Common myeloid progenitor, CD34-positive (primary cell): ENCODE measurements at places on chromosomes 6 and 20.

GRCh38 chr20:57319584-57319983 lies 10.0 kb upstream of the SPO11 start:
- DNase-seq = no peak

DNA sequence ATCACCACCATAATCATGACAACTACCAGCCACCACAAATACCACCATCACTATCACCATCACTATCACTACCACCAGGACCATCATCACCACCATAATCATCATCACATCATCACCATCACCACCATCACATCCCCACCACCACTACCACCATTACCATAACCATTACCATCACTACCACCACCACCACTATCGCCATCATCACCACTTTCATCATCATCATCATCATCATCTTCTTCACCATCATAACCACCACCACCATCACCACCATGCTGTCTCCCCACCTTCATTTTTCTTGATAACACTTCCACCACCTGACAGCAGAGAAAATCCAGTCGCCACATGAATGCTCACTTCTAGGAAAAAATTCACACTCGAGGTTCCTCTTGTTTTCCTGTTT lies 253.6 kb downstream of the ANKRD60 start:
- DNase-seq = no peak

GRCh38 chr6:46103441-46104115 lies 26.2 kb upstream of the ENPP4 start:
- DNase-seq = peak; percentile 15

DNA sequence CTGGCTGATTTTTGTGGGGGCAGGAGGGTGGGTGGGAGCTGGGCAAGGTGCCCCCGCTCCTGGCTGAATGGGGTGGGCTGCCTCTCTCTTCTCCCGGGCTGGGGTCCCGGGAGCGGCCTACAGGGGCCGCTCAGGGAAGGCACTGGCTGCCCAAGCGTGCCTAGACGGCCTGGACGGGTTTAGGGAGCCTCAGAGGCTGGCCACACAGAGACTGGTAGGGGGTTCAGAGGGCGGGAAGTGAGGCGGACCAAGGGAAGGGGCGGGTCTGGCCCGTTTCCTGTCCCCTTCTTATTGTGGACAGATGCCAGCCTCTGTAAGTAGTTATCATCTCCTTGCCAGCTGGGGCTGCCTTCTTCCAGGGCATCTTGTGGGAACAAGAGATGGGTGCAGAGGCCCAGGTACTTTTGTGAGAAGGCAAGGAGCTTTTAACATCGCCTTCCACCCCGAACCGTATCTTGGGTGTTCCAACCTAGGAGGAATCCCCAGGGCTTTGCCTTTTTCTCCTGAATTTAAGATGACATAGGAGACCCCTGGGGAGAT lies 437 bp downstream of the CD40 start:
- DNase-seq = peak; percentile 64

DNA sequence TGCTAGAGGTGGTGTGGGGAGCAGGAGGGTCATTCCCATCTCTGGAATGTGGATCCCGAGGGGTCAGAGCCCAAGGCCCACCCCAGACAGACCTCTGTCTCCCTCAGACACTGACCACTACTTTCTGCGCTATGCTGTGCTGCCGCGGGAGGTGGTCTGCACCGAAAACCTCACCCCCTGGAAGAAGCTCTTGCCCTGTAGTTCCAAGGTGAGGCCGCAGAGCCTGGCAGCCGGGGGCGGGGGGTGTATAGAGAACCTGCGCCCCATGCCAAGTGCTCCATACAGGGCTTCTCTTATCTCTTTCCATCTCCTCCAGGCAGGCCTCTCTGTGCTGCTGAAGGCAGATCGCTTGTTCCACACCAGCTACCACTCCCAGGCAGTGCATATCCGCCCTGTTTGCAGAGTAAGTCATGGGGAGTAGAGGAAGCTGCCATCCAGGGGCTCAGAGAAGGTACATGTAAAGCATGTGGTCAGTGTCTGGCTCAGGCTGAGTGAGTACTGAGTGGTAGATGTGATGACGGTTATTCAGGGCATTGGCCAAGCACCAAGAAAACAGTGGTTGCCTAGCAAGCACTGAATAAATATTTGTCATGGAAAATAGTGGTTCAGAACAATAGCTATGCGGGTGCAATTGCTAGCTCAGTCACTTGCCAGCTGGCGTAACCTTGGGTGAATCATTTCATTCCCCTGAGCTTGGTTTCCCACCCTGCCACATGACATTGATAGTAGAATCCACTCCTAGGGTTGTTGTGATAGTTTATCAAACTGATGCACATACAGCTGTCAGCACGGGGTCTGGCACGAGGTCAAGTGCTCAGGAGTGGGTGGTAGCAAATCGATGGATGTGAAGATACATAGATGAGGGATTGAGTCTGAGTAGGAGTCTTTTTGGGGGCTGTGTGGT lies 3.5 kb downstream of the PIGT start:
- peak; percentile 47 for DNase-seq

DNA sequence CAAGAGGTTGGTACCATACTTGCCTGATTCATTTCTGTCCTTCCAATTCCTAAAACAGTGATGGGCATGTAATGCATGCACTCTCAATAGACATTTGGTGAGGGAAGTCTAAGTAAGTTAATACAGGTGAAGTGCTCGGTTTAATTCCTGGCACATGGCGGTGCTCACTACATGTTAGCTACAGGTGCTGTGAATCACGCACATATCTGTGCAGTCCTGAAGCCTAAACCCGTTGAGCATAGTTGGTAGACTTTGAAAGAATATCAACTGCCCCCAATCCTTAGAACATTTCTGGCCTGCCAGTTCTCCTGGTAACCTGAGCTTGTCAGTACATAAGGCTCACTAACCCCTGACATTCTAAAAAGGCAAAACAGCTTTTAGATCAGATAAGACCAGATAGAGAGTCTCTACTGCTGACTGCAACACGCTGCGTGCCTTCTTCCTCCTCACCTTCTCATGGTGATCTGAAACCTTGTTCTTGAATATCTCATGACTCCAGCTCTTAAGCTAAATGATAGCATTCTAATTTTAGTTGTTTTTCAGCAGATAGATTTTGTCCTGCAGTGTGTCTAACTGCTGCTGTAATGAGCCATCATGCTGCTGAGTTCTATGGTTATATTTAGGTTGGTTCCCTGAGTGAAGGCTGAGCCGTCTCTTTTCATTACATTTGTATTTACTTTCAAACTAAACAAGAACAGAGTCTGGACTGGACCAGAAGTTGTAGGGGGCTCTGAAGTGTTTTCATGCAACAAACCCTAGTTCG lies 328.5 kb upstream of the QKI start:
- DNase-seq = no peak

DNA sequence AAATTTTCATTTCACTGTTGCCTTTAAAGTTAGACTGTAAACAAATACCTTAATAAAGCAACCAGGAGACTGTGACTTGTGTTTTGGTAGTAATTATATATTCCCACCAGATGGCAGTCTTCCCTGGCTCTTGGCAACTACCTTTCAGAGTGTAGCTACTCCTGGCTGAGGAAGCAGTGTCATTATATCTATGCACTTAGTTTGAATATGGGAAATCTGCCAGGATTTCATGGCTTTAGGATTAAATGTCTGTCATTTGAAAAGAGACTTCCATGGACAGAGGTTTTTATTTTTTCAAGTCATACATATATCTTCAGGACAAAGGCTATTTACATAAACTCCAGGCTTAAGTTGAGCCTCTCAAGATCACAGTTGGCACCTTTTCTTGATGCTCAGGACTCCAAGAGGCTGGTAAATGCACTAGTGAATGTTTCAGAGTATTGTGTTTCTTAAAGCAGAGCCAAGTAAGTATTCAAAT lies 160.1 kb downstream of the C6orf58 start:
- peak; percentile 66 for DNase-seq

DNA sequence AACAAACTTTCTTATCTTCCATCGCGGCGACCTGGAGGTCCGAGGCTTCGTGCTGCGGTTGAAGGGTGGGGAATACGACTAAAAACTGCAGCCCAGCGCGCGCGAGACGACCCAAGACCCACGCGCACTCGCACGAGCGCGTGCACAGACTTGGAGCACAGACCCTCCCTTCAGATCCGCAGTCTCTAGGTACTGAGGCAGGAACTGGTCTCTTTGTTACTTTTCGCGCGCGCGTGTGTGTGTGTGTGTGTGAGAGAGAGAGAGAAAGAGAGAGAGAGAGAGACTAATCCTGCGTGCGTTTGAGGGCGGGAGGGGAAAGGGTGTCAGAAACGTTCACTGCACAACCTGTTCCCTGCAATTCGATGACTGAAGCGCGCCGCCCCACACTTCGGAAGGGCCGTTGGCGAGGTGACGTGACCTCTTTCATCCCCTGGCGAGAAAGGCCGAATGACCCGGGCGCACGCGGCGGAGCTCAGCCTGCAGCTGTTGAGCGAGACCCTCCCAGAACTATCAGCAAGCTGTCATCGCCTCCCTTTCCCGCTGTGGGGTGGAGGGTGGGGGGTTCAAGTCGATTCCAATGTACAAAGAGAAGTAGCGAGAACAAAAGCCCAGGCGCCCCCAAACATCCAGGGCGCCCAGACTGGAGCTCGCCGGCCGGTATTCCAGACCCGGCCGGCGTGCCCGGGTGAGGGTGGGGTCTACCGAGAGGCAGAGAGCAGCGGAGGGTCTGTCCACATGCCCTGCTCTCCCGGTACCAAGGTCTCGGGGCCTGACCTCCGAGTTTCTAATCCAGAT lies 1.5 kb upstream of the TUBB2B start:
- peak; percentile 69 for DNase-seq

- DNase-seq = no peak
These were observed 125.1 kb downstream of the TCP11 start for GRCh38 chr6:35015996-35016395.

GRCh38 chr6:47041741-47042140 lies 391 bp downstream of the ADGRF1 start:
- no peak for DNase-seq

GRCh38 chr20:63785691-63786131 lies 45.4 kb downstream of the ZBTB46 start:
- DNase-seq = no peak

DNA sequence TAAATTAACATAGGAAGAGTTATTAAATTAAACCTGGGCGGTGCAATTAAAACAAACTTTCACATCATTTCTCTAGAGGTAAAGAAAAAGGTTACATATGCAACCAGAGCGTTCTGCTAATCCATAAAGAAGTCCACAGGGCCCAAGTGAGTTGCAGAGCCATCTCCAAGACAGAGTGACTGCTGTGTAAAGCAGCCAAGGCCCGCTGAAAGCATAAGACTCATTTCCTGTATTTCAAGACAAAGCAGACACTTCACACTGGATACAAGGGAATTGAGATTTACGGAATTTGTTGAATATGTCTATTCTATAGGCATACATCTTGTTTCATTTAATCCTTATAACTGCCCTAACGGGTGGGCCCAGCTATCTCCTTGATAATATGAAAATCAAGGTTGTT lies 422.8 kb downstream of the CBLN4 start:
- DNase-seq = no peak

DNA sequence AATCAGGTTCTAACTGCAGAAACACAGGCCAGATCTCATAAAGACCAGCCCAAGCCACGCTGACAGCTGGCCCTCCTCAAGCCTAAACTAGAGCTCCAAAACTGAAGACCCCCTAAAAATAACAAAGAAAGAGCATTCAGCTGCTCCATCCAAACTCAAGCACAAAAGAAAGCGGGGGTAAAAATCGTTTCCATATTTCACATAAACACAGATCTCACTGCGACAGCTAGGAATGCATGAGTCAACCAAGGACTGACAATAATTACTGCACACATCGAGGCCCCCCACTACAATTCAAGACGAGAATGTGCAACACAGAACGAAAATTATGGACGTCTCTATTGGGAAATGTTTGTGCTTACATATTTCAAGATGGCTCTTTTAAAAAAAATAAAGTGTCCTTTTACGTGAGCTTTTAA lies 31.1 kb downstream of the CNKSR3 start:
- no peak for DNase-seq

- DNase-seq = no peak
These were observed 199.4 kb downstream of the FOXA2 start for GRCh38 chr20:22384978-22385377.

DNA sequence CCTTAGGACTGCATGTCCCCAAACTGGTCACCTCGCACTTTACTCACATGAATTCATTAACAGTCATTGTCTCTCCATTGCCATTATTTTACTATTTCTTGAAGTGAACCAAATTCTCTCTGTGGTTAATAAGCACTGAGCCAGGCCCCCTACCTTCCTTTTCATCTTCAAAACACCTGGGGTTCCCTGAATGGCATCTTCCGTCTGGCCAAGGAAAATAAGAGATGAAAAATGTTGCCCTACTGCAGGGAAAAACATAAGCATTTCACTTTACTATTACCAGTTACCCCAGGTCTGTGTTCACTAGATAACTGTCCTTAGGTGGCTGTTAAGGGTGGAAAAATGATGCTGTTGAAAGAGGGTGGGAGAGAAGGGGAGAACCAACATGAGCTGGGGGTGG lies 10.0 kb upstream of the NKX2-2 start:
- no peak for DNase-seq

- peak; percentile 61 for DNase-seq
These were observed 1.6 kb downstream of the POLR1H start for GRCh38 chr6:30062471-30063178.

DNA sequence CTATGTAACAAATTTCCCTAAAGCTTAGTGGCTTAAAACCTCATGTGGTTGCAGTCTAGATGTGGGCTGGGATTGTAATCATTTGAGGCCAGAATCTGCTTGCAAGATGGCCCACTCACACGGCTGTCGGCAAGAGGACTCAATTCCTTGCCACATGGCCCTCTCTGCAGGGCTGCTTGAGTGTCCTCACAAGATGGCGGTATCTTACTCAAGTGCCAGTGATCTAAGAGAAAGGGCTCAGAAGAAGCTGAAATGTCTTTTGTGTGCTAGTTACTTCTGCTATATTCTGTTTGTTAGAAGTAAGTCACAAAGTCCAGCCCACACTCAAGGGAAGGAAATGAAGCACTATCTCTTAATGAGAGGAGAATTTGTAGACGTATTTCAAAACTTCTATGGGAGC lies 47.1 kb upstream of the PMEPA1 start:
- DNase-seq = no peak

- DNase-seq = no peak
These were observed 54.4 kb downstream of the JAG1 start for GRCh38 chr20:10619427-10619826.

DNA sequence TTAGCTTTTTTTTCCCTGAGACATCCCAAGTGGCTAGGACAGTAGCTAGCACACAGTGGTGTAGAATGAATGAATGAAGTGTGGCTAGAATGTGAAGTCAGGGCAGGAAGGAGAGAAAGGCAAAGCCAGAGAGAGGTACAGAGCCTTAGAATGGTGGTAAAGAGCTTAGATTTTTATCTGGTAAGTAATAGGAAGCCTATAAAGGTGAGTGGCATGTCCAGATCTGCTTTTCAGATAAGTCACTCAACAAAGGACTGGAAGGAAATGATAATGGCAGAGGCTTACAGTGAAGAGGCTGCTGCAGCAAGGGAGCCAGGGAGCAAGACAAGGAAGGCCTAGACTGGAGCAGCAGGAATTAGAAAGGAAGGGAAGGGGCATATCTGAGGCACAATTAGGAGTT lies 96.0 kb upstream of the PRDM1 start:
- DNase-seq = no peak

- no peak for DNase-seq
These were observed 209.0 kb downstream of the SYNE1 start for GRCh38 chr6:152428126-152428525.

DNA sequence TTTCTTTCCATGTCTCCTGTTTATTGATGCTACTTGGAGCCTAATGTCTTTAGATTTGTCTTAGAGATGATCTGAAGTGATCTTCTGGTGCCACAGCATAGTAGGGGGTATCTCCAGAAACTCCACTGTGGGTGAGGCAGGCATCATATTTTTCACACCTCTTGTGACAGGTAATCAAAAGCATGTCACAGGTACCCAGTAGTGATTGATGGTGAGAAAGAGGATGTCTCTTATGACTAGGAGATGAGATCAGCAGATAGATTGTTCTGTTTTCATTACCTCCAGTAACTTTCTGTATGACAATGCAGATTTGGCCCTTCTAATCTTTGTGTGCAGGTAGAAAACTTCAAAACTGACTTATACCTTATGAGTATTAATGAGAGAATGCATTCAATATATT lies 13.5 kb downstream of the NCOA7 start:
- DNase-seq = no peak
